ENCODE measurements at places on chromosomes 12 and 14. TPM values are rescaled to one million over a fixed set of nuclear protein-coding genes. Genes with fewer than 3 reads are reported as not detected.

GRCh38 chr12:54368025-54368708 is 3.9 kb upstream of the GPR84 start:
- DNase-seq, result no peak

GRCh38 chr14:24251880-24252288 is 9.5 kb upstream of the TINF2 start:
- DNase-seq, result no peak

DNA sequence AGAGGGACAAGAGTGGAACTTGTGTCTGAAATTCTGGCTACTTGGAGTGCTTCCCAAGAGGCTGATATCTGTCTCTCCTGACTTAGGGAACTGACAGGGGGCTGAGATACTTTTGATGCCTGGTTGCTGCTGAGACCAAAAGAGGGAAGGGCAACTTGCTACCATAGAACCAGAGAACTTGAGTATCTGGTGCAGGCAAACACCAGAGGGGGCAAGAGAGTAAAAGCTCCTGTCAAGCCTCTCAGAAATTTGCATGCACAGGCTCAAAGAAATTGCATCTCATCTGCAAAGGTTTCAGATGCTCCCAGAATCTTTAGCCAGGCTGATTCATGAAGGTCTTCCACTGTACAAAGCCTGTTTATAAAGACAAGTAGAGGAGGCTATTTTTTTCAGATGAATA is 391.3 kb upstream of the FOXG1 start:
- peak; percentile 3 for DNase-seq

The SMAGP gene
- 28.5 TPM for total RNA-seq

The FAM90A1 gene
- total RNA-seq, result 0.54 TPM

All from kidney (tissue), 22 donors.